ENCODE measurements at places on chromosomes 1 and 21.

DNA sequence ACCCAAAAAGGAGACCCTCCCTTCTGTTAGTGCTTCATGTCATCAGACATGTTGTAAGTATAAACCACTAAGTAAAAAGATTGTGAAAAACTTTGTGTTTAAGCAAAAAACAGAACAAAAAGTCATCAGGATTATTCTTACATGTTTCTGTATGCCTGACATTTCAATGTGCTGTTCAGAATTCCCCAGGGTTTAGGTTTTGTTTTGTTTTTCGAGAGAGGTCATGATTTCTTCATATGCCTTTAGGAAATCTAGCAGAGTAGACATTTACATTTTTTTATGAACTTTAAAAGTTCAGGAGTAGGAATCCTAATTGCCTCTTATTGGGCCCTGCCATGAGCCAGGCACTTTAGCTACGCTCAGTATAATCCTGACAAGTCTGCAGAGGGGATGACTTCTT lies 85.3 kb downstream of the VPS13D start:
- no peak for ATAC-seq

GRCh38 chr21:29904359-29905282 lies 35.2 kb downstream of the GRIK1 start:
- ATAC-seq, result no peak

- no peak for ATAC-seq
These were observed 30.5 kb downstream of the C1orf216 start for GRCh38 chr1:35688161-35688560.

- ATAC-seq, result no peak
These were observed 124.1 kb downstream of the KIF26B start for GRCh38 chr1:245278846-245279245.

GRCh38 chr1:43671193-43671592 lies 21.2 kb downstream of the KDM4A start:
- ATAC-seq, result no peak

GRCh38 chr1:156153362-156153761 lies at the start of gene SEMA4A:
Gene SEMA4A, plus strand, starts transcription at chr1:156153585. Its CDS starts 994 bp downstream, at chr1:156154579.
- ATAC-seq, result no peak

DNA sequence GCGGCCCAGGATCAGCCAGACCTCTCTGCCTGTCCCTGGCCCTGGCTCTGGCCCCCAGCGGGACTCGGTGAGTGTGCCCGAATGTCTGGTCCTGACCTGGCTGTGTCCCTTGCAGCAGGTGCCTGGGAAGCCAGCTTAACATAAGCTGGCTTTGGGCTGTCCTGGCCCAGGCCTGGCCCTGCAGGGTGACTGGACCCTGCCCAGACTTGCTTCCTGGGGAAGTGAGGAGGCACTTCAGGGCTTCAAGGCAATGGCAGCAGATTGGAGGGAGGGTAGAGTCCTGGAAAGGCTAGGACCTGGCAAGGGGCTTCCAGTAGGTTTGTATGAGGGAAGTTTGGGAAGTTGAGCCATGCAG lies 16.4 kb downstream of the RPS6KA1 start:
- ATAC-seq, result no peak

DNA sequence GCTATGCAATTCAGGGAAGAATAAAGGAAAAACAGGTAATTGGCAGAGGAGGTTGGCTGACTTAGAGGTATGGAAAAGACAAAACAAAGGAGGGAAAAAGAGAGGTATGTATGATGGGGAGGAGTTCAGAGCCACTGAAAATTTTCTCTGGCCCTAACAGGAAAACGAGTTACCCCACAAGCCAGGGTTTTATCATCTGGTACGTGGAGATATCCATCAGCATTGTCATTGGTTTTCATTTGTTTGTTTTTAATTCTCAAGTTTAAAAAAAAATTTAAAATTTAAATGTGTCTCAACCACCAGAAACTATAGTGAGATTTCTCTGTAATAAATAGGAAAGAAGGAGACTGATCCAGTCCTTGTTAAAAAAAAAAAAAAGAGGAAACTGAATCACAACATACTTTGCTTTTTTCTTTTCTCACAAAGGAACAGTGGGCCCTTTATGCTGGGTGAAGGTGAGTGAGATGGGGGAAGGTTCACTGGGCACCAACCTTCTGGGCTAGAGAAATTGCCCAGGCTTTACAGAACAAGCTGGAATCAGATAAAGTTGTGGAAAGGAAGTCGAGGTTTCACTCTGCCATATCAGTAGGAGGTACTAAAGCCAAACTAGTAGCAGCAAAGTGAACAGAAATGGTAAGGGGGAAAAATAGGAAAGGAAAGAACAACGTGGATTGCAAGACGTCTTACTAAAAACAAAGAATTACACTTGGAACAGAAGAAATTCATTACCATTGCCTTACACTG lies 2.7 kb downstream of the IFNAR2 start:
- ATAC-seq, result no peak

DNA sequence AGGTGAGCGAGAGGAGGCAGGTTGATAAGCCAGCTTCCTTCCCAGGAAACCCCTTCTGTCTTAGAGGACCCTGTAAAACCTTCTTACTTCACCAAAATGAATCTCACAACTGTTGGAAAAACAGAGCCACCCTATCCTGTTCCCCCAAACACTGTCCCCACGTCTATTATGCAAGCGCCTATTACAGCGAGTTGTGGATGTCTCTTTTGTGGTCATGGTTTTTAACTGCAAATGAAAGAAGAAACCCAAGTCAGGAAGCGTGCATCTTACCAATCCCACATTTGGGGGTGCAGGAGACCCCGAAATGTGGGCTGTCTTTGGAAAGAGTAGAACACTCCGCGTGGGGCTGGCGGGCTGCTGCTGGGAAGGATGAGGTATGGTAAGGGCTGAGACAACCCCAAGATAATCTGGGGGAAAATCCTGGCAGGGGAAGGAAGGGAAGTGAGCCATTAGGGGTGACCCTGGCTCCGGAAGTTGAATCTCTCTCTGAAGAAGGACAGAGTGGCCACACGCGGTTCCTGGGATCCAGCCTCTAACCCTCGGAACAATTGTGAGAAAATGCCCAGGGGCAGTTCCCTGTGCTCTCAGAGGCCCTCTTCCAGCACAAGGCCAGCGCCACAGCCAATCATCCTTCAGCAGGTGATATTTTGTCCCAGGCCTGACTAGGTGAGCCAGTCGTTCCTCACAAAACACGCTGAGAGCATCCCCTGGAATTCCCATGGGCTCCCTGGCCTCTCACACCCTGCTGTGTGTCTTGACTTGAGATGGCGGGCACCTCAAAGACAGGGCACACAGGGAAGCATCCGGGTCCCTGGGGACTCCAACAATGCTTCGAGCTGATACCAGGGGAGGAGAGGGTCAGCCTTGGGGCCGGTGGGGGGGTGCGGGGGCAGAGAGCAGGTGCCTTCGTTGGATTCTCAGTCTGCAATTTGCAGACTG lies 168.5 kb upstream of the IRF2BP2 start:
- peak; percentile 5 for ATAC-seq

DNA sequence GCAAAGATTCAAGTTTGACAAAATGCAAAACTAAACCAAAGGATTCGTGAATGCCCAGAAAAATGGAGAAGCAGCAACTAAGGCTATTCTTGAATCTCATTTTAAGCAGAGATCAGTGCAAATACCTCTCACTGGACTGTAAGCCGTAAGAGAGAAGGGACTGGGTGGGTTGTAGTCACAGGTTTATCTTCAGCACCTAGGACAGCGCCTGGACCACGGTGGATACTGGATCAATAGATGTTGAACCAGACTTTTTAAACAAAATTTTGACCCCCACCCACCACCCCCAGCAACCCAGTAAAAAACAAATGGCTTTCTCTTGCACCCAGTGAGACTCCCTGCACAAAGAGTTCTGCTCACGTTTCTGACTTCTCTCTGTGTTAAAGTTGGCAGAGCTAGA lies 347.1 kb downstream of the AJAP1 start:
- ATAC-seq, result no peak

- no peak for ATAC-seq
These were observed 17.3 kb upstream of the GALNT2 start for GRCh38 chr1:230049731-230050130.

DNA sequence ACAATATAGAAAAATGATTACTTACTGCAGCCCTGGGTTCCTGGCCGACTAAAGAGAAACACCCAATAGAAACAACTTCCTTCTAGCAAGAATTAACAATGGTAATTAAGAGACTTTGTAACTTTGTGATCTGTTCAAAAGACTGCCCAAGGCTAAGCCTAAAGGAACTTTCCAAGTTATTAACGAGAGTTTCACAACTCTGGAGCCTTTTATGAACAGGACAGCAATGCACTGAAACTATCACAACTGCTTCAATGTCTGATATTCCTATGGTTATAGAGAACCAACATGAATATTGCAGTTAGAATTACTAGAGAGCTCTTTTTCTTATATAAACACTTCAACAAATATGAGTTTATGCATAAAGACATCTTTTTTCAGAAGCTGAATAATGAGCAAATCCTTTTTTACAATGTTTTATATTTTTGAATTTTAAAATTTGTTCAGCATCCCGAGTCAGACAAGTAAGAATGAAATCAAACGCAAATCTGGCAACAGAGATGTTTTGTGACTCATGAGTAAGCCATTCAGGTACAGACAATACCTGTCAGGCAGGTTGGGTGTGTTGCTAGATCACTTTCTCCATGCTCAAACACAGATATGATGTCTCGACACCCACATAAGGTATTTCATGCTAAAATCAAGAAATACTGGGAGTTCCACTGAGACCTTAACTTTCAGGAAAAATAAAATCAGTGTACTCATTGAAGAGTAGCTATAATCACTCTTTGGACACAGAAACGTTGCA lies 22.2 kb upstream of the KCNJ15 start:
- no peak for ATAC-seq

DNA sequence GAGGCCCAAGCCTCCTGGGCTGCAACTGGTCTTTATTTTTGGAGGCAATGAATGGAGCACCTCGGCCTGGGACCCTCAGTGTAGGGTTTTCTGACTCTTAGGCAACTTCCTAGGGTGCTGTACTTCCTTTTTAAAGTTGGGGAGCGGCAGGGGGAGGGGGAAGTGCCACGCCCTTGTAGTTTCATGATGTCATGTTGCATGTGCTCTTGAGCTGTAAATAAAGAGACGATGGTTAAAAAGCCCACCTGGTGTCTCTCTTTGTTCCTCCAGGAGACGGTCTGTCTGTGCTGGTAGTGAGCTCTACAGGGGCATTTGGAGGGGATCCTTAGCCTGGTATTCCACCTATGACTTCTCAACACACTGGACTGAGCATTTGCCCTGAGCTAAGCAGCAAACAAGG lies 10.3 kb upstream of the AGTRAP start:
- ATAC-seq, result no peak

DNA sequence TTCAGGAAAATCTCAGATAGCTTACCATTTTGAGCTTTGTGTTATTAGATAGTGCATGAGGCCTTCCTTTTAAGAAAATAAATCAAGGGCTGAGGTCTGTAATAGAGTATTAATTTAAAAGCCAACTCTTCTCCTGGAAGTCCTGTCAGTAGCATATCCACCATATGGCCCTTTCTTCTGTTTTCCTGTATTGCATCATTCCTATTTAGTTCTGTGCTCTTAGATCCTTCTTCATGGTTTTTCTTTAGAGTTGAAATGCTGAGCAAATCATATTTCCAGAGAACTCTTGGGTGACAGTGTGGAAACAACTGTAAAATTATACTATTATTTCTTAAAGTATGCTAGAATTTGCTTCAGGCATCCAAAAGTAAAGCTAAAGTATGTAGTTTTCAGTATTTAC lies 91.7 kb downstream of the TTC3 start:
- ATAC-seq, result no peak

DNA sequence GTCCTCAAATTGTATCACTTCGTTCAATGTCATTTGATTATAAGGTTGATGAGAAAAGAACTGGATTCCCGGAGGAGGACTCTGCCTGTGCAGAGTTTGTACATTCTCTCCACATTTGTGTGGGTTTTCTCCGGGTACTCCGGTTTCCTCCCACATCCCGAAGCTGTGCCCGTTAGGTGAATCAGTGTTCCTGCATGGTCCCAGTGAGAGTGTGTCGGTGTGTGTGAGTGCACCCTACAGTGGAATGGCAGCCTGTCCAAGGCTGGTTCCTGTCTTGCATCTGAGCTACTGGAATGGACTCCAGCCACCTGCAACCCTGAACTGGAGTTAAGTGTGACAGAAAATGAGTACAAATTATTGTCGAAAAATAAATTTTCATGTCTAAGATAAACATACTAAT lies 92.2 kb upstream of the KCTD3 start:
- no peak for ATAC-seq

DNA sequence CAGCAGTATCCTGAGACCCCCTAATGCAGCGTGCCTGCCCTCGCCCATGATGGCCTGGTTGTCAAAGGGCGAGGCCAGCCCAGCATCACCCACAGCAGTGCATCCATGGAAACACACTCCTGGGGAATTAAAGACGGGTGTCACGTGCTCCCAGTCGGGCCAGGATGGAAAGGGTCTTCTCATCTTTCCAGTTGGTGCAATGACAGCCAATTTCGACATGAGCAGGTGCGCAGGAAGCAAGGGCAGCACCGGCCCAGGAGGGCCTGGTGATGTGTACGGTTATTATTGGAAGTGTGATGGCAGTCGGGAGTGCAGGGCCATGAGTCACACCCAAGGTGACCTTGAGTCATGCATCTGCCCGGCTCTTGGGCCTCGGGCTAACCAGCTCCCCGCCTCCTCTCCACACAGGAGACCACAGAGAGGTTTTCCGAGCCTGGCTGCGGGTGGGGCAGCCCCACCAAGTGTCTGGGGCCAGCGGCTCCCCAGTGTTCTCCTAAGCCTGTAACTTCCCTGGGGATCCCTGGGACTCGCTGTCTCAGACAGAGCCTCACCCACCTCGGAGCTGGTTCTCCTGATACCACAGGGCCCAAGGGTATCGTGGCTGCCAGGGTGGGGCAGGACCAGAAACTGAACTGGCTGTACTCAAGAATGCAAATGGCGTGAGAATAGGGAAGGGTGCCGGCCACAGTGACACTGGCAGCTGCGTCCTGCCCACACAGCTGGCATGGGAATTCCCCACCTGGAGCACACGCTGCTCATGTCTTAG lies 119.8 kb downstream of the SIK1 start:
- ATAC-seq, result no peak

DNA sequence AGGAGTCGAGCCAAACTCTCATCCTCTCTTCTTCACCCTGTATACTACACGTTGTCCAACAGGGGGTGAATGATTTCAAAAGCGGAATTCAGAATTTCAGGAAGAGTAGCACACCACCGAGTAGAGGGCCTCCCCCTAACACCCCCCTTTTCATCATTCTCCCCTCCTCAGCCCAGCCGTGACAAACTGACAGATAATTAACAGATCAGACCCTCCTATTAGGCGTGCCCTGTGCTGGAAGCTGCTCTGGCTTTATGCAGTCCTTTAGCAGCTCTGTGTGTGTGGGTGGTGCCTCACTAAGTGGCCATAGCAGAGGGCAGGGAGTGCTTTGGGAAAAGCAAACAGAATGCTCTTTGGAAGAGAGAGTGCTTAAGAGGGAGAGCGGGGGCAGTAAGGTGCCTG lies 44.3 kb downstream of the PEX14 start:
- no peak for ATAC-seq
